Colonic mucosa (tissue), 4 donors: ENCODE measurements at places on chromosomes 3 and 15. TPM values are rescaled to one million over a fixed set of nuclear protein-coding genes. Genes with fewer than 3 reads are reported as not detected.

Gene CD200
- 7.1 TPM for total RNA-seq

Gene GABRB3
- 1.1 TPM for total RNA-seq

Gene CLRN1
- not detected for total RNA-seq

Gene THBS1
- total RNA-seq = 390 TPM

Gene CCNB2
- 22.7 TPM for total RNA-seq

Gene TTLL3
- total RNA-seq = 25.0 TPM

Gene MESP2
- total RNA-seq = 5.4 TPM

Gene GOLGA8Q
- 0.15 TPM for total RNA-seq

Gene THSD4
- total RNA-seq = 23.5 TPM

Gene RASGRP1
- 1.5 TPM for total RNA-seq

GRCh38 chr15:47129033-47129432 lies 588.3 kb upstream of the SEMA6D start:
- no peak overlapping the region for H3K4me3 ChIP-seq
- H3K27me3 ChIP-seq = no peaks in the 10 kb centered on the region
- DNase-seq = peak; percentile 39
- no peaks in the 10 kb centered on the region for H3K36me3 ChIP-seq
- H3K27ac ChIP-seq = no peak overlapping the region

DNA sequence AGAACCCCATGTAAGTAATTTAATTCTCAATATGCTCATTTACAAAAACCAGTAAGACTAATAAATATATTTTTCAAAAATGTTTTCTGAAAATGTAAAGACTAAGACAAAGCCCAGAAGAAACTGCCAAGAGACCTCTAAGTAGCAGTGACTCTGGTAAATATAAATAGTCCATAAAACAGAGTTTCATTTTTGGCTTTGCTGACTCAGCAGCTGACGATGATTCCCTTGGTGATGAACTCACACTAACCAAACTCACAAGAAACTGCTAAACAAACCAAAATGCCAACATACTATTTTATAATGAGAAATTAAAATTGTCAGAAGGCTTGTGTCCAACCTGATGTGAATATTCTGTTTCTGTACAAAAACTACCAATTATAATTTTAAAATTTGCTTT lies 31.5 kb upstream of the IMPG2 start:
- H3K27ac ChIP-seq = no peak overlapping the region
- H3K4me1 ChIP-seq = no peaks in the 10 kb centered on the region
- no peaks in the 10 kb centered on the region for H3K27me3 ChIP-seq
- no peaks in the 10 kb centered on the region for H3K36me3 ChIP-seq
- H3K4me3 ChIP-seq = no peak overlapping the region

DNA sequence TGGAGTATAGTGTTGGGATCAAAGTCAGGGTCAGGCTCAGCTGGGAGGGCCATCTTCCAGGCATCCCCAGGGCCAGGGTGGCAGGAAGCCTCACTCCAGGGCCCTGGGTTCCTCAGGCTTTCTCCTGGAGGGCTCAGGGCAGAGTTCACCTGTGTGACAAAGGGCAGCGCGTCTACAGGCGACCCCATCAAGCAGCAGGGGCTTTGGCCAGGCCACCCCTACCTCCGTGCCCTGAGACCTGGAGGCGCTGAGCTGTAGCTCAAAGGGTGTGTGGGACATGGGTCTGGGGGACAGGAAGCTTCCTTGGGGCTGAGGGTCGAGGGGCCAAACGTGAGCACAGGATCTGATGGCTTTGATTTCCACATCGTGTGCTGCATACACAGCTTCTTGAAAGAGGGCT lies 12.8 kb downstream of the SPTBN5 start:
- H3K36me3 ChIP-seq = no peaks in the 10 kb centered on the region
- no peak overlapping the region for H3K27ac ChIP-seq
- H3K27me3 ChIP-seq = peaks cover 3% of the 10 kb centered on the region
- H3K4me3 ChIP-seq = no peak overlapping the region
- H3K4me1 ChIP-seq = no peaks in the 10 kb centered on the region

DNA sequence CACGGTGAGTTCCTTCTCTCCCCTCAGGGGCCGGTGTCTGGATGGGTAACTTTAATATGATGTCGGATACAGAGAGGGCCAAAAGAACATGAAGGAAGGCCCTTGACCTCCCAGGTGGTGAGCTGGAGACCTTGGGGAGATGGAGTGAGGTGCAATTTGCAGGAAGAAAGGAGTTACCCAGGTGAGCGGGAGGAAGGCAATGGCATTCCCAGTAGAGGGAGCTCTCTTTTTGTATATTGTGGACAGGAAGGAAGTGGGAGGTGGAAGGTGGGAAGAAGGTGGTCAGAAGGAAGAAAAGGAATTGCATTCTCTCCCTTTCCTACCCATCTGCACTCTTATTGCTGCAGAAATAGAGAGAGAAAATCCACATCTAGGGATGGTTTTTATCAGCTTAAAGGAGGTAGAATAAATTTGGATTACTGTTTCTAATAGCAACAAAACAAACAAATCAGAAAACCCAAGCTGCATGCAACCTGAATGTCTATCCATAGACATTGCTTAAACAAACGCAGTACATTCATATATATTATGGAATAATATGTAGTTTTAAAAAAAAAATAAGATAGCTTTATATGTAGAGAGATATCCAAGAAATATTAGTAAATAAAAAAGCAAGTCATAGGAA lies 169.0 kb upstream of the TSC22D2 start:
- DNase-seq = peak; percentile 54
- no peaks in the 10 kb centered on the region for H3K36me3 ChIP-seq
- no peaks in the 10 kb centered on the region for H3K27me3 ChIP-seq

DNA sequence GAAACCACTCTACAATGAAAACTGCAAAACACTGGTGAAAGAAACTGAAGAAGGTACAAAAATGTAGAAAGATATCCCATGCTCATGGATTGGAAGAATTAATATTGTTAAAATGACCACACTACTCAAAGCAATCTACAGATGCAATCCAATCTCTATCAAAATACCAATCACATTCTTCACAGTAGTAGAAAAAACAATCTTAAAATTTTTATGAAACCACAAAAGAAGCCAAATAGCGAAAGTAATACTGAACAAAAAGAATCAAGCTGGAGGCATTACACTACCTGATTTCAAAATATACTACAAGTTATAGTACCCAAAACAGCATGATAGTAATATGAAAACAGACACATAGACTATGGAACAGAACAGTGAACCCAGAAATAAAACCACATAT lies 36.9 kb downstream of the TXNRD3 start:
- H3K36me3 ChIP-seq = no peaks in the 10 kb centered on the region
- no peaks in the 10 kb centered on the region for H3K4me1 ChIP-seq
- no peak for DNase-seq
- no peak overlapping the region for H3K4me3 ChIP-seq

DNA sequence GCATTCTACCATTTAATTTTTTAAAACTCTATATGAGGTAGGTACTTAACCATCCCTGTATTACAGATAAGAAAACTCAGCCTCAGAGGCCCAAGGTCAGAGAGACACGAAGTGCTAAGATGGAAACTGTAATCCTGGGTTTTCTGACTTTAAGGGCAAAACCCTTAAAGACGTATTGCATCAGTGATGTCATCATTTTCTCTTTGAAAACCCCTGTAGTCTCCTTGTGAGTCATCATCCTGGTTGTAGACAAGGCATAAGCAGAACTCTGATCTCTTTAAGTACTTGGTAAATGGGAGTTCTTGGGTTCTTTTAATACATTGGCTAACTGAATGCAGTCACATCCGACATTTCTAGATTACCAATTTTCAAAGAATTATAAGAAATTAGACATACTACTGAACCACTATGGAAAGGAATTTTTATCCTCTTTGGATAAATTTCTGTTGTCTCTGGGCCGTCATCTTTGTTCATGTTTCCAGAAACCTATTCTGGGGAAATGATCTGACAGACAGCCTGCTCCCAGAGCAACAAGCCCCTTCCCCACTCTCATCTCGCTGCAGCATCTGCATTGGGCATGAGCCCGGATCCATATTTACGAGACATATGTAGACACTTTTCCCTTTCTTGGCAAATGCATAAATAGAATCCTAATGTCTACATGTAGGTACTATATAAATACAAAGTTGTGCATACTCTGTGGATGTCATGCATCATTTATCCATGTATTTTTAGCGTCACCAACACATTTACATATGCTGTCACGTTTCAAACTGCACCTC lies 48.7 kb upstream of the MDFIC2 start:
- DNase-seq = no peak
- no peaks in the 10 kb centered on the region for H3K27me3 ChIP-seq
- no peaks in the 10 kb centered on the region for H3K36me3 ChIP-seq
- H3K4me1 ChIP-seq = no peaks in the 10 kb centered on the region
- no peak overlapping the region for H3K27ac ChIP-seq

DNA sequence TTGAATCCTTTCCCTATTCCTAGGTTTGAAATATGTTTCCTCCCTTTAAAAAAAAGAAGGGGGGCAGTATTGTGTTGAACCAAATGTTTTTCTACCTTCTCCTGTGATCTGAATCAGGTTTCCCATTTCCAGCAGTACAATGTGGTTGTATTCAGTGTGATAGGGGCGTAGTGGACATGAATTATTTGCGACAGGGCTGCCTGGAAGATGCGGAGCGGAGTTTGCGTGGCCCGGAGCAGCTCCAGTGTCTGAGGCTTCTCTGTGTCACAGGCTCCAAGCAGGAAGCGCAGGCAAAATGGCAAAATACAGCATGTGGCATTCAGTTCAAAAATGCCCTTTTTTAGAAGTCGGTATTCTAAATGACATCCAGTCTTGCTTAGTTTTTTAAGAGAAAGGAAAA lies 154.4 kb downstream of the PGPEP1L start:
- peak overlapping the region; percentile 88 for H3K27ac ChIP-seq
- peak overlapping the region; percentile 67 for H3K4me3 ChIP-seq
- peak; percentile 95 for DNase-seq
- no peaks in the 10 kb centered on the region for H3K36me3 ChIP-seq

DNA sequence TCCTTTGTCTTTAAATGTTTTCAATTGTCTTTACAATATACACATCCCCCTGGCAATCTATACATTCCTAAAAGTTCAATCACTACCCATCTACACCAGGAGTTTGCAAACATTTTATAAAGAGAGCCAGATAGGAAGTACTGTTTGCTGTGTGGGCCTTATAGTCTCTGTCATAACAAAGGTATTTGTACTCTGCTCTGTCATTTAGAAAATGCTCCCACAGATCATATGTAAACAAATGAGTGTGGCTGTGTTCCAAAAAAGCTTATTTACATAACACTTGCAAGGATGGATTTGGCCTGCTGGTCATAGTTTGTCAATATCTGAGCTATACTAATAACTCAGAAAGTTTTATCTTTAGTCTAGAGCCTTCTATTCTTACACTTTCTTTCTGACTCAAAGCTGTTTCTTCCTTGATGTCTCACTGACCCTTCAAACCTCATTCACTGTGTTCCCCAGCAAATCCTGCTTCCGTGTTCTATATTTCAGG lies 511.9 kb downstream of the GBE1 start:
- no peak for DNase-seq
- H3K27ac ChIP-seq = no peak overlapping the region
- no peaks in the 10 kb centered on the region for H3K4me1 ChIP-seq
- no peaks in the 10 kb centered on the region for H3K36me3 ChIP-seq
- H3K4me3 ChIP-seq = no peak overlapping the region

- peaks cover 32% of the 10 kb centered on the region for H3K27me3 ChIP-seq
- H3K36me3 ChIP-seq = no peaks in the 10 kb centered on the region
- H3K4me1 ChIP-seq = peaks cover 5% of the 10 kb centered on the region
- no peak overlapping the region for H3K4me3 ChIP-seq
- peak; percentile 32 for DNase-seq
Observed at GRCh38 chr3:55481744-55482495, 5.2 kb downstream of the WNT5A start.

DNA sequence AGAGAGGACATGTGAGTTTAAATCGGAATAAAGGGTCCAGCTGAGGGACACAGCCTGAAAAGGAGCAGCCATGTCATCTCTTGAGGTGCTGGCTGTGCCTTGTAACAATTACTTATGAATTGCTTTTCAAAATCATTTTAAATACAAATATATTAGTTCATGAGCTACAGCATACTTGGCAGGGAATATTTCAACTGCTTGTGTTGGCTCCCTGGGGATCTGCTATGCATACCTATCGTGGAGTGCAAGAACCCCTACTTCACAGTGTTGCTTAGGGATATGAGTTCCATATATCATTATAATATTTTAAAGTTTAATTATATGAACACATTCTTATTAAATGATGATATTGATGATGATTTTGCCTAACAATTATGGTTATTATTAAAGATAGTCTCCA lies 19.1 kb upstream of the P2RY14 start:
- no peaks in the 10 kb centered on the region for H3K27me3 ChIP-seq
- DNase-seq = no peak
- H3K27ac ChIP-seq = no peak overlapping the region
- H3K4me3 ChIP-seq = no peak overlapping the region
- H3K4me1 ChIP-seq = no peaks in the 10 kb centered on the region

- no peak for DNase-seq
- H3K4me3 ChIP-seq = peak overlapping the region; percentile 50
- H3K27me3 ChIP-seq = no peaks in the 10 kb centered on the region
Observed at GRCh38 chr15:96332637-96333121, 2.2 kb downstream of the NR2F2 start.

- no peaks in the 10 kb centered on the region for H3K27me3 ChIP-seq
- H3K4me3 ChIP-seq = no peak overlapping the region
- no peaks in the 10 kb centered on the region for H3K36me3 ChIP-seq
- H3K27ac ChIP-seq = no peak overlapping the region
Observed at GRCh38 chr3:152349392-152349791, 80.7 kb downstream of the MBNL1 start.

GRCh38 chr3:132661101-132661500 lies 972 bp downstream of the UBA5 start:
- H3K4me3 ChIP-seq = peak overlapping the region; percentile 81
- DNase-seq = no peak
- no peaks in the 10 kb centered on the region for H3K4me1 ChIP-seq

GRCh38 chr15:71893691-71894090 lies 83.3 kb downstream of the NR2E3 start:
- H3K27ac ChIP-seq = no peak overlapping the region
- H3K4me3 ChIP-seq = no peak overlapping the region
- H3K4me1 ChIP-seq = no peaks in the 10 kb centered on the region
- H3K27me3 ChIP-seq = no peaks in the 10 kb centered on the region
- no peaks in the 10 kb centered on the region for H3K36me3 ChIP-seq

DNA sequence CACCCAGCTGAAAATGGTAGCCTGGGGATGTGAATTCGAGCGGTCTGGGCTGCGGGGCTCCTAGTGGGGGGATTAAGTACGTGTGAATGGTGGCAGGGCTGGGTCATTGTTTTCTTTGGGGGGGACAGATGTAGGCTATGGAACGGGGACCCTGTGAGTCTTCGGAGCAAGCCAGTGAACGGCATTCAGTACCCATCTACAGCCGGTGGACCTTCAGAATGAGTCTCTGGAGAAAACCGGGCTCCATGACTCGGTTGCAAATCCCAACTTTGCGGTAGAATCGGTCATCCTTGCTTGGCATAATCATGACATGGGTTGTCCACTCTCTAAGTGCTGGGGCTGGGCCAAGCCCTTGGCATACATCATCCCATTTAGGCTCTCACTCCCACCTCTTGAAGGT lies 7.2 kb upstream of the EOMES start:
- no peak for DNase-seq
- H3K4me1 ChIP-seq = no peaks in the 10 kb centered on the region
- no peak overlapping the region for H3K4me3 ChIP-seq
- H3K27ac ChIP-seq = no peak overlapping the region
- H3K27me3 ChIP-seq = peaks cover 62% of the 10 kb centered on the region

- H3K4me3 ChIP-seq = peak overlapping the region; percentile 42
- H3K4me1 ChIP-seq = peaks cover 25% of the 10 kb centered on the region
- peaks cover 93% of the 10 kb centered on the region for H3K27me3 ChIP-seq
- DNase-seq = peak; percentile 36
Observed at GRCh38 chr15:60006203-60006862, 2.2 kb downstream of the FOXB1 start.

- no peaks in the 10 kb centered on the region for H3K4me1 ChIP-seq
- DNase-seq = no peak
- no peak overlapping the region for H3K4me3 ChIP-seq
- H3K27ac ChIP-seq = no peak overlapping the region
- H3K36me3 ChIP-seq = no peaks in the 10 kb centered on the region
Observed at GRCh38 chr15:81126892-81127291, 7.2 kb upstream of the CFAP161 start.
